Muscle of leg (tissue), 16 donors: ENCODE measurements at places on chromosomes 7 and 10.

DNA sequence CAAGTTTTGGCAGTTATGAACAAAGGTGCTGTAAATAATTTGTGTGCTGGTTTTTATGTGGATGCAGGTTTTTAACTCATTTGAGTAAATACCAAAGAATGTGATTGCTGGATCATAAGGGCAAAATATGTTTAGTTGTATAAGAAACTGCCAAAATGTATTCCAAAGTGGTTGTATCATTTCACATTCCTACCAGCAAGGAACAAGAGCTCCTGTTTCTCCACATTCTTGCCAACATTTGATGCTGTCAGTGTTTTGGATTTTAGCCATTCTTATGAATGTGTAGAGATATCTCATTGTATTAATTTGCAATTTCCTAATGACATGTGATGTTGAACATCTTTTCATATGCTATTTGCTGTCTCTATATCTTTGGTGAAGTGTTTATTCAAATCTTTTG, 207.3 kb upstream of the LRGUK start:
- DNase-seq = no peak
- no peak overlapping the region for H3K4me3 ChIP-seq
- H3K27ac ChIP-seq = no peak overlapping the region
- no peaks in the 10 kb centered on the region for H3K27me3 ChIP-seq
- H3K36me3 ChIP-seq = no peaks in the 10 kb centered on the region

DNA sequence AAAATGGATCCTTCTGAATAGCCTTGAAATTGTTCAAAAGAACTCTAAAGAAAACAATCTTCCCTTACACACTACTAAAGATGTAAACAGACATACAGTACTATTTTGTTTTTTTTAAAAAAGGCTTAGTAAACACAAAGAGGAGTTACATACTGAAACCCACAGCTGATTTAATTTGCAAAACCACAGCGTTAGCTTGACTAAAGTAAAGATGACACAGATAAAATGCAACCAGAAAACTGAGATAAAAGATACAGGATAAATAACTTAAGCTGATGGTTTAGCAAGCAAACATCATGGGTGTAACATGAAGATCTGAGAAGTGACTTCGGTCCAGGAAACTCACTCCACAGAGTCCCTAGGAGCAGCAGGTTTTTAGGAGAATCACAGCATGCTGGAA, 21.8 kb downstream of the PRKCQ start:
- H3K27ac ChIP-seq = no peak overlapping the region
- H3K36me3 ChIP-seq = no peaks in the 10 kb centered on the region
- H3K4me1 ChIP-seq = no peaks in the 10 kb centered on the region

GRCh38 chr7:155203059-155203881, 94.4 kb upstream of the INSIG1 start:
- H3K4me3 ChIP-seq = no peak overlapping the region
- no peaks in the 10 kb centered on the region for H3K36me3 ChIP-seq

DNA sequence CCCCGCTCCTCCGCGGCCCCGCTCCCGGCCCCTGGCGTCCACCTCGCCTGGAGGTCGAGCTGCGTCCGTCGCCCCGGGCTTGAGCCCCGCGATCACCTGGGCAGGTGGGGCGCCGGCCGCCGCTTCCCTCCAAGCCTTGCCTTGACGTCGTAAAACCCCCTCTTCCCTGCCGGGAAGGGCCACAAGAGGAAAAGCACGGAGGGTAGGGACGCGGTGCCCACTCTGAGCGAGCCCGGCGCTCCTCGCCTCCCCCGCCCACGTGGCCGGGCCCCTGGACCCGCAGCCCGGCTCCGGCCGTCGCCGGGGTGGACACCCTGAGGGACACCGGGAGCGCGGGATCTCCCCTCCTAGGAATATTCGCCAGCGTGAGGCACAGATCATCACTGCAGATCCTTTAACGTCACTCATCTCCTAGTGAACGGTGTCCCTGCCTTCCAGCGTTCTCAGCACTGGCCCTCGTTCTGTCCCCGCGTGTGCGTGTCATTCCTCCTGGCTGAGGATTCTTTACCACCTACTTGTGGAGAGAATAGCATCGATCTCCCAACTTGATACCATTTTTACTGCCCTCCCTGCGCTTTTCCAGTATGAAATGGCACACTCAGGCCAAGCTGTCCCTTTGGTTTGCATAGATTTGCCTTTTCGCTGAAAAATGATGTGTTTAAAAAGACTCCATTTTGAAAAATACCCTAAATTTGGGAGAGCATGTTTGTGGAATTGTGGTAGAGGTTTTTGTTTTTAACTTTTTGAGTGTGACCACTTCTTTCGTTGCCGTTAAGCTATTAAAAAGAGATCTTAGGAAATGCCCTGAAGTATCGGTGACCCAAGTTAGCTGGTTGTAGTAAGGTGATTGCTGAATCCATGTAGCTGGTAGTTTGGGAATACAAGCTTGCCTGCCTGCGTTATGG, 649 bp downstream of the ACTR3B start:
- peaks cover 9% of the 10 kb centered on the region for H3K4me1 ChIP-seq
- peak overlapping the region; percentile 47 for H3K27ac ChIP-seq

GRCh38 chr10:108819302-108819701, 1104.0 kb downstream of the XPNPEP1 start:
- no peak overlapping the region for H3K4me3 ChIP-seq
- DNase-seq = no peak
- H3K4me1 ChIP-seq = no peaks in the 10 kb centered on the region
- no peaks in the 10 kb centered on the region for H3K36me3 ChIP-seq
- H3K27me3 ChIP-seq = no peaks in the 10 kb centered on the region

DNA sequence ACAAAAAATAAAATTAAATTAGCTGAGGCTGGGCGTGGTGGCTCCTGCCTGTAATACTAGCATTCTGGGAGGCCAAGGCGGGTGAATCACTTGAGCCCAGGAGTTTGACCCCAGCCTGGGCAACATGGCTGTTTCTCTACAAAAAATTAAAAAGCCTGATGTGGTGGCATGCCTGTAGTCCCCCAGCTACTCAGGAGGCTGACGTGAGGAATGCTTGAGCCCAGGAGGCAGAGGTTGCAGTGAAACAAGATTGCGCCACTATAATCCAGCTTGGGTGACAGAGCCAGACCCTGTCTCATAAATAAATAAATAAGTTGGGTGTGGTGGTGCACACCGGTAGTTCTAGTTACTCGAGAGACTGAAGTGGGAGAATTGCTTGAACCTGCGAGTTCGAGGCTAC, 65.1 kb downstream of the GNA12 start:
- no peaks in the 10 kb centered on the region for H3K27me3 ChIP-seq
- no peak overlapping the region for H3K27ac ChIP-seq
- no peak for DNase-seq
- H3K4me3 ChIP-seq = no peak overlapping the region

GRCh38 chr7:27179503-27180430, 5.3 kb downstream of the HOXA11 start:
- no peaks in the 10 kb centered on the region for H3K36me3 ChIP-seq
- peaks cover 78% of the 10 kb centered on the region for H3K4me1 ChIP-seq
- peak; percentile 94 for DNase-seq
